NCI-H446 (cell line): ENCODE measurements at places on chromosomes 4 and X.

DNA sequence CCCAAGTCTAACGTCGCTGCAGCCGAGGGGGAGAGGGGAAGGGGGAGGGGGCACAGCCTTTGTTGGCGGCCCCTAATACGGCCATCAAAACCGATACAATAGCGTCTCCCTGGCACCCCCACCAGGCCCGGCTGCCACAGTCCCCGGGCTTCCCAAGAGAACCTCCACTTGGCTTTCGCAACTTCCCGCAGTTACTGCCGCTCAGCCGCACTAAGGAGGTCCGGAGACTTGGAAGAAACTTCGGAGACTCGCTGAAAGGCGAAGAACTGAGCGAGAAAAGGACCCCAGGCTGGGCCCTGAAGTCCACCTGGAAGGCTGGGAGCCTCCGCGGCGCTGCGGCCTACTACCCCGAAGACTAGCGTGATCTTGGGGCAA, 2.8 kb downstream of the NKX6-1 start:
- no peak for DNase-seq

GRCh38 chrX:115183980-115184379, 5.2 kb upstream of the RBMXL3 start:
- DNase-seq: no peak

- DNase-seq: no peak
Measured at GRCh38 chr4:102608190-102608589, 107.0 kb downstream of the NFKB1 start.

GRCh38 chr4:24456431-24456830, 127.9 kb downstream of the DHX15 start:
- DNase-seq: no peak
